ENCODE measurements at places on chromosomes 2 and 18.
A peak's percentile ranks its signal among the peaks of the same experiment; 100 is the strongest.

DNA sequence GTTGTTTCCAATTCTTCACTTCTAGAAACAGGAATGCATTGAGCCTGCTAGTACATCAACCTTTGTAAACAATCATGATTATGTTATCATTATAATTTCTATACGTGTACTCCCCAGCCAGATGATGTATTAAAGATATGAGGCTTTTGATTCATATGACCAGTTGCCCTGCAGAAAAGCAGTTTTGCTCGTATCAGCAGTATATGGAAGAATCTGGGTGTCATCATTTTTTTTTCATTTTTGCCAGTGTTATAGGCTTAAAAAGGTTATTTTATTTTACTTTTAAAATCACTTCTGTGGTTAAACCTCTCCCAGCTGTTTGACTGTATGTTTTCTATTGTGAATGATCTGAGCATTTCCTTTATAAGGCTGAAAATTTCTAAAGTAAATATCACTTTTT is 471.8 kb upstream of the NRP2 start:
- no peak for DNase-seq

GRCh38 chr18:35662293-35663062 is 80.9 kb downstream of the GALNT1 start:
- no peak for DNase-seq

DNA sequence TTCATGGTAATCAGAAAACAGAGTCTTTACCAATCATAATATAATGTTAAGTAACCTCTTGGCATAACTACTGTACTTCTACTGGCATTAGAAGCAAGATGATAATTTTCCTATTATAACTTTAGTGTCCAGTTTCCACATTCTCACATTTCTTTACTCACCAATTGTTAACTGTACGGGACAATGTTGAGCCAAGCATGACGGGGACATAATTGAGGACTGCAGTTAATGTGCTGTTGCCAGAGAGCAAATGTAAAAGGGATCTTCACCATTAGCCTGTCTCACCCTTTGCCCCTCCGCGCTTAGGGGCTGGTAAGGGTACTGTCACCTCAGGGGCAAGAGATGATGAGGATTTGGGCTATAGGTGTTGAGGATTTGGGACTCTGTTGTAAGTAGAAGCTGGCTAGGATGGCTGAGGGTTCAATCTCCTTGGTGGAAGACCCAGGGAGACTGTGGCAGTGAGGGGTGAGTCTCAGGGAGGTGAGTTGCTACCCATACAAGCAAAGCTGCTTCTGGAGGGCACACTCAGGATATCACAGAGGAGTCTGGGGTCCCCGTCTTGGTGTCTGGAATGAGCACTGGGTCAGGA is 54.4 kb upstream of the IL1RL1 start:
- DNase-seq: no peak

GRCh38 chr2:151851761-151852160 is 23.5 kb upstream of the ARL5A start:
- DNase-seq: no peak

DNA sequence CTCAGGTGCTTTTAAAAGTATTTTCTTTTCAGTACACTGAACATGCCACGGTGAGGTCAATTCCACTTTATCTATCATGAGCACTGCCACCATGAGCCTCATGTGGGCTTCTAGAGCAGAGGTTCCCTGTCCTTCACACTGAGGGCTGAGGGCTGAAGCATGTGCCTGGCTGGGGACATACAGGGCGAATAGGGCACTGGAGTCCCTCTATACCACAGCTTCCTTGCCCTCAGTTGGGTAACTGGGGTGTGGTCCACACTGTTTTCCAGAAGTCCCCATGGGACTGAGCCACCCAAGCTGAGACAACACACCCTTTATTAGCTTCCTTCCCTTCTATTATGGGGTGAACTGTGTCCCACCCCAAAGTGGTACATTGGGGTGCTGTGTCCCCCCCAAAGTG is 172.2 kb upstream of the ID2 start:
- DNase-seq: no peak

DNA sequence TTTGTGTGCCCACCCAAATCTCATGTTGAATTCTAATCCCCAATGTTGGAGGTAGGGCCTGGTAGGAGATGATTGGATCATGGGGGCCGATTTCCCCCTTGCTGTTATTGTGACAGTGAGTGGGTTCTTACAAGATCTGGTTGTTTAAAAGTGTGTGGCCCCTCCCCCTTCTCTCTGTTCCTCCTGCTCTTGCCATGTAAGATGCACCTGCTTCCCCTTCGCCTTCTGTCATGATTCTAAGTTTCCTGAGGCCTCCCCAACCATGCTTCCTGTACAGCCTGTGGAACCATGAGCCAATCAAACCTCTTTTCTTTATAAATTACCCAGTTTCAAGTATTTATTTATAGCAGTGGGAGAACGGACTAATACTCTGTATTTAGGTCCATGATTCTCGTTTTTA is 588.1 kb downstream of the DCDC2C start:
- DNase-seq: no peak

GRCh38 chr2:147615726-147616125 is 229.1 kb upstream of the ACVR2A start:
- no peak for DNase-seq

DNA sequence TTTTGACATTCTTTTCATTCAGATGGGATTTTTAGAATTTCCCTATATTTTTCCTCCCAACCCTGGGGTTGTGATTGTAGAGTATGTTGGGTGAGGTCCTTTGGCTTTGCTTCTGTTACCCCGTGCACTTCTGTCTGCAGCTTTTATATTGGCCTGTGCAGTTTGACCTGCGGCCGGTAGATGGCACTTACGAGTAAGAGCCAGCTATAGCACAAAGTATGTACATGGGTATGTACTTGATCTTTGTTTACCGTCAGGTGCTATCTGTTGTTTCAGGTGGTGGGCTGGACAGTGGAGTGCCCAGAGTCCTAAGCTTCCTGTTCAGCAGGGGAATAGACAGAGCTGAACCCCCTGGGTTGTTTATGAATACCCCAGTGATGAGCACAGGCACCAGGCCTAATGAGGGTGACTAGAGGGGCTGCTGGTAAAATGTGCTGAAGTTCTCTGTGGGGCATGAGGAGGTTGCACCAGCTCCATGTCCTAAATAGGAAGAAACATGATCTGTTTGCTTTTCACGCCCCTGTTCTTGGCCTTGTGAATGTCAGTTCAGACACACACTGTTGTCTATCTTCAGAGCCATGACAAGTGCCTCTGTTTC is 58.9 kb upstream of the THUMPD2 start:
- no peak for DNase-seq

DNA sequence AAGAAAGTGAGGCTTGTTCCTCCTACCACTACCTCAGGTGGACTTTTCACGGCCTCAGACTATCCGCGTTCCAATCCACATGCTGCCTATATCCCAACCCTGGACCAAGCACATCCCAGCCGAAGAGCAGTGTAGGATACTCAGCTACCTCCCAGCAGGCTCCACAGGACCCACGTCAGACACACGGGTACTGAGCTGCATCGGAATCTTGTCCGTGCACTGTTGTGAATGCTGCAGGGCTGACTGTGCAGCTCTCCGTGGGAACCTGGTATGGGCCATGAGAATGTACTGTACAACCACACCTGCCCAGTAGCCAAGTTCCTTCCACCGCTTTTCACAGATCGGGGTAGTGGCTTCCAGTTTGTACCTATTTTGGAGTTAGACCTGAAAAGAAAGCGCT is 22.3 kb downstream of the IL37 start:
- no peak for DNase-seq

- DNase-seq: no peak
These were observed 10.6 kb upstream of the TRABD2A start for GRCh38 chr2:84891355-84892010.

- no peak for DNase-seq
These were observed 8.1 kb upstream of the DUSP2 start for GRCh38 chr2:96153291-96153713.

DNA sequence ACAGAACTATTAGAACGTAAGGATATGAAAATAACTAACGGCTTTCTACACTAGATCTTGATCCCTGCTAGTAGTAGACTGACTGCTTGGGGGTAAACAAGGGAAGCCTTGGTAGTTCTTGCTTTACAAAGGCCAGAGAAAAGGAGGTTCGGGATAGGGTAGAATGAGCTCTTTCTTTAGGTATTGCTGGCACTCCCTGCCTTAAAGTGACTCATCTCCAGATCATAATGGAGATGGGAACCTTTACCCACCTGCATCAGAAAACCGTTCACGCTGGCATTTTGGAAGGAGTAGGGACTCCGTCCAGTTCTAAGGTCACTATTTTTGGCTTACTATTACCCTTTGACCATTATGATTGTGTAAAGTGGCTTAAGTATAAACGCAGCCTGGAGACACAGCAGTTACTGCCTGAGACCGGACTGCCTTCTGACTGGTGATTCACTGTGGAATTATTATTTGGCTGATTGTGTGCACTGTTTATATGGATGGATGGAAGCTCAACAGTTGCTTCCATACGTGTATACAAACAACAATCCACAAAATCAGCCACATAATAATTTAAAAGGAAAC is 482.5 kb downstream of the STK39 start:
- no peak for DNase-seq

DNA sequence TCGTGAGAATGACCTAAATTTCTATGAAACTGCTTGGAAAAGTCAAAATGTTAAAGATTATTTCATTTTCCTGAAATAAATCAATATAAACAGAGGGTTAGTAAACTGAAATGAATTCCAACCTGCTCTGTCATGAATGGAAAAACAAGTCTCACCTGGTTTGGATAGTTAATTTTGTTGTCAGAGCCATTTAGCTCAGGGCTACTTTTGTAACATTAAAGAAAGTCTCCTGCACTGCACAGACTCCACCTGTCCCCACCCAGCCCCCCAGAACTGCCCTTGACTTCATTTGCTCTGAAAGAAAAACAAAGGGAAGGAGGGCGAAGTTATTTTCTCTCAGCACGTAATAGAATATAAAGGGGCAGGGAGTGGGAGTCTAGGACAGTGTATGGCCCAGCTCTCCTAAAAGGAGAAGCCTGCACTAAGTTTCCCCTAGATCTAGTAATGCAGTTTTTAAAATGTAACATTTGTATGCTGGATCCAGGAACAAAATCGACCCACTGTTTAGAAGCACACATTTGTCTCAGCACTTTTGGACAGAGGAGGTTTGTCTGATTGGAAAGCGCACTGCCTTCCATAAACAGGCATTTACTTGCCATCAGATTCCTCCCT is 54.2 kb upstream of the ACSL3 start:
- no peak for DNase-seq

DNA sequence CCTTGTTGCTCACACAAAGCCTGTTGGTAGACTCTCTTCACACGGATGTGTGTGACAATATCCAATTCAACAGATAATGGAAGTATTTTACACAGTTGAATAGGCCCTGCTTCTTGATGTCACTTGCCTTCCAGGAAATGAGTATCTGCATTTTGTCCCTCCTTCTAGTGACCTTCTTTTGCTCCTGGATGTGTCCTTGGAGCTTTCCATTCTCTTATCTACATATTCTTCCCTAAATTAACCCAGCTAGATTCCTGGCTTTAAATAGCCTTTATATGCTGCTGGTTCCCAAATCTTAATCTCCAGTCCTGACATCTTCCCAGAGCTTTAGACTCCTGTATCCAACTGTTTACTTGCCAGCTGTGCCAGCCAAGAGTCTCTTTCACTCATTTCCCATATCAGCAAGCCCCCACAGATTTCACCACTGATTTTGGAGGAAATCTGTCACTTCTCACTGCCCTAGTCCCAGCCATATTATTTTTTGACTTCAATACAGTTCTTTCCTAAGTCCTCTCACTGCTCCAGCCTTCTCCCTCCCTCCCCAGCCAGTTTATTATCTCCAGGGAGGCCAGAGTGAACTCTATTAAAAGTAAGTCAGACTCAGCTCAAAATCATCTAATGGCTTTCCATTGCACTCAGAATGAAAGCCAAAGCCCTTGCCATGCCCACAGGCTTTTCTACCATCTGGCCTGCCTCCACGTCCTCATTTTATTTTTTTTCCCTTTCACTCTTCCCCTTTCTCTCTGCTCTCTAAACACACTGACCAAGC is 170.0 kb downstream of the PDE11A start:
- no peak for DNase-seq

GRCh38 chr2:161651547-161651946 is 27.3 kb downstream of the SLC4A10 start:
- DNase-seq: no peak

DNA sequence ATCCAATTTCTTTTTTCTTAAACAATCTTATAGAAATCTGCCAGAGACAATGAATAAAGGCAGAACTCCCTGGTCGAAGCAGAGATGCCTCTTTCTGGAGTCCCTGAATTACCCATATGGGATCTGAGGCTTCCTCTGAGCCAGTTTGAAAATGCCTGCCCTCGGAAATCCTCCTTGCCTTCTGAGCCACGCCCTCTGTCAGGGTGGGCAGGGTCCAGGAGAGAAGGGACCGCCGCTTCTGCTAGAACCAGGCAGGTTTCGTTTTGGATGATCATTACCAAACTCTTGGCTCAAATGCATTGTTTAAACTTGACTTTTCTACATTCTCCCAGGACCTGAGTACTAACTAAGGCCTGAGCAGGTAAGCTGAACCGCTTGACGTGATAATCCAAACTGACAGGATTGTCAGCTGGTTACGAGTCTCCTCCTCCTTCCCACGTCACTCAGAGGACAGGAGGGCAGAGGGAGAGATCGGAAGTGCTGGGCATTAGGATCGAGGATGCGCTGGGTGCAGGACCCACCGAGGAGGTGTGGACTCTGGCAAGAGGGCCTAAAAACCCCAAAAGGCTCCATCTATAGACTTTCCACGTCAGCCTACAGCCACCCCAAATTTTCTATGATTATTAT is 128.4 kb downstream of the KLHL29 start:
- DNase-seq: no peak

DNA sequence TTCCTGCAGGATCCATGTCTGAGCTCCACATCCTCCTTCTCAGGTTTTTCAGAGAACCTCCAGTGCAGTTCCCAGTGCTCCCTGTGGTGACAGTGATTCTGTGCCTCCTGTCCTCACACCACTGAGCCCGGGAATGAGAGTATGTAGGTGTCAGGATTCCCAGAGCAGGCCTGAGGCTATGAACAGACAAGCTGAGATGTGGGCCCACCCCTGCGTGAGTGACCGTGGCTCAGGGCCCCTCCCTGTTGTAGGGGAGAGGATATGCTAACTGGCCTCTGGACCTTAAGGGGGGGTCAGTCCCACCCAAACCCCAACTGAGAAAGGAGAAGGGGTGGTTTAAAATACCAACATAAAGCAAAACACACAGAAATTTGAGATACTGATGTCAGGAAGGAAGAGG is 104.8 kb upstream of the RAB12 start:
- DNase-seq: no peak

- no peak for DNase-seq
These were observed 263.1 kb downstream of the RND3 start for GRCh38 chr2:150224321-150224720.

- DNase-seq: no peak
These were observed 638.5 kb upstream of the PKDCC start for GRCh38 chr2:41409328-41409727.

- no peak for DNase-seq
These were observed 124.8 kb upstream of the BCL2L11 start for GRCh38 chr2:110995911-110996310.

- DNase-seq: peak; percentile 28
These were observed 126.6 kb upstream of the PPP1CB start for GRCh38 chr2:28624793-28625701.
